GM12865 (cell line): ENCODE measurements at places on chromosomes 2 and 18.

DNA sequence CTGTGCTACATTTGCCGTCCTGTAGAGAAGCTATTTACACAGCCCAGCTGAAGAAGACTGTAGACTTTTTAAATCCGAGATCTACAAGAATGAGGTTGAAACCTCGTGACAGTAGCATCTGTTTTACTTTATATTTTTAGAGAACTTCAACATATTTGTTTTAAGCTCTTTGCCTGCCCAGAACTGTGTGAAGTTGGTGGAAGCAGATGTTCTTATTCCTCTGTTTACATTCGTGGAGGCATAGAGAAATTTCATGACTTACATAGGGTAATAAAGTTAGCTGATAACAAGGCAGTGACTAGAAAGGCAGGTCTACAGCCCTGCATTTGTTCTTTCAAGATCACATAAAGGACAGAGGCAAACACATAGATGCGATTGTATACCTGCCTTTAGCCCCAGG lies 47.0 kb upstream of the MAP3K20 start:
- no peak for DNase-seq

- DNase-seq, result no peak
These were observed 10.8 kb downstream of the IL36B start for GRCh38 chr2:113041871-113042270.

GRCh38 chr2:115946341-115946740 lies 1503.9 kb downstream of the DPP10 start:
- DNase-seq, result no peak

DNA sequence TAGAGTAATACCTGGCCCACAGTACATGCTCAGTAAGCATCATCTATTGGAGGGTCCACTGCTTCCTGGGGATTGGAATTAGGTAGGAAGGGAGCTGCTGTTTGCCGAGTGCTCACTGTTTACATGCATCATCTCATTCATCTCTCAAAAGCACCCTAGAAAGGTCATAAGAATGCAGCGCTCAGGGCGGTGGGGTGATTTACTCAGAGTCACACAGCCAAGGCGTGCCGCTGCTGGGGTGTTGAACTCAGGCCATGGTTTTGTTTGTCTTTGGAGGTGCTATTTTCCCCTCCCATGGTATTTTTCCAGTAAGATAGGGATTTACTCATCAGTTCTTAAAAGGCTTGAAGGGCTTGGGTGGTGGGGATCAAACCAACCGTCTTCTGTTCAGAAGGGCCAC lies 227.5 kb downstream of the LDLRAD4 start:
- no peak for DNase-seq

DNA sequence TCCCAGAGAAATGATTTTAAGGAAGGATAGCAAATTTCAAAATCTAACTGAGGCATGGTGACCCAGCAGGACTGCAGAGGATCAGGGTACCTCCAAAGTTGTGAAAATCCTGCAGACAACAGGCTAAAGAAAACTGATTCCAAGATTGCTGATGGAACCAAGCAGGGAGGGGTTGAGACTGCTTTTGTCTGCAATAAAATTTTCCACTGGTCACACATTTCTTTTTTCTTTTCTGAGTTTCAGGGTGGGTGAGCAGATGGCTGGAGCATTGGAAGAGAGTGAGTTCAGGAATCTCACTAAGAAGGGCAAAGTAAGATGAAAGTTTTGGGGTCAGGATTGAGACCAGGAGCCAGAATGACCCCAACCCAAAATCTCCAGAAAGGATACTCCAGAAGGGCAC lies 321.0 kb downstream of the TNS1 start:
- DNase-seq, result no peak

GRCh38 chr2:109654326-109655050 lies 40.3 kb downstream of the SOWAHC start:
- no peak for DNase-seq

DNA sequence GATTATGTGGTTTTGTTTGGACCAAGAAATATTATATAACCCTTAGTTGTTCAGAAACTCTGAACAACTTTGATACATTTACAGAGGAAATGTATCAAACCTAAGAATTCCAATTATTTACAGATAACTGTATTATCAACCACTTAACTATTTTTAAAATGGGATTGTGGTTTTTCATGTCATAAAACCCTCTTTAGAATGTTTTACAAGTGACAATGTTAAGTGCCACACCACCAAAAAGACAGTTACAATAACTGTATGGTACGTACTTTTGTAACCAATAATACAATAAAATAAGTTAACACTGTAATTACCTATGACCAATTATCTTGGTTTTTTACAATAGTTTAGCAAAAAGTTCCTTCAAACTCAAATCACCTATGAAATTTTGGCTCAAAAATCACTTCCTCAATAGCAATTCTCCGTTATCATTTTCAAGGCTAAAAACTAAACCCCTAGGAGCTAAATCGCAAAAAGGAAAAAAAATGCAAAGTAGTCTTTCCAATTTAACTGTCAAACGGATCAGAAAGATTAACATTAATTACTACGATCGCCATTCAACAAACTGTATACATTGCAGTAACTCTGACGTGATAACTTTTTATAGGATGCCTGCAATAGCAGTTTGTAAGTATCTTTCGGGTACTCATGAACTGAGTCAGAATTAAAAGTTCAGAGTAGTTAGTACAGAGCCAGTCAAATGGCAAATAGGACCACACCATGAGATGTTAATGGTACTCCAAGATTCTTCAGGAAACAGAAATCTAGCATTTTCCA lies 1.5 kb downstream of the ROCK1 start:
- DNase-seq, result no peak

GRCh38 chr2:196239622-196240587 lies 68.5 kb upstream of the STK17B start:
- DNase-seq, result peak; percentile 92

DNA sequence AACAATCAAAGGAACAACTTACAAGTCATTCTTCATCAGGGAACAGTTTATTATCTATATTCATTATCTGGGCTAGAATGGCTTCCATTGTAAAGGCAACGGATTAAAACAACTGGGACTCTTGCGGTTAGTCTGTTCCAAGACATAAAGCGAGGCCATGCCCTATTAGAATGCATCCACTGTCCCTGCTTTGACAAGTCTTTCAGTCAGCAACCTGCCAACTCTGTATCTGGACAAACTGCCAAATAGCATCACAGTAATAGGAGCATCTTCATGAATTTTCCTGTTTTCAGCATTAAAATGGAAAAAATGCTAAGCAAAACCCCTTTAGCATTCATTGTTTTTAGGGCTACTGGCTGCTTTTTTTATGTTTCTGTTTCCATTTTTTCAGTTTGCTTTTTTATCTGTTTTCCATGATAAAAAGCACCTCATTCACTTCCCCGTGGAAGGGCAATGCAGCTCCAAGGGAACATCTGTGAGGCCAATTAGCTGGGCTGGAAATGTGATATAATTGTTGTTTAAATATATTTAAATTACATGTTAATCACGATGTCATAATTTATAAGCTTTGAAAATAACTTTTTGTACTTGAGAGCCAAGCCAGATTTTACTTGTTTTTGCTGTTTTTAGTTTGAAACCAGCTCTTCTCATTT lies 834.3 kb downstream of the CPS1 start:
- DNase-seq, result no peak

GRCh38 chr2:120429586-120430500 lies 83.9 kb downstream of the INHBB start:
- no peak for DNase-seq

DNA sequence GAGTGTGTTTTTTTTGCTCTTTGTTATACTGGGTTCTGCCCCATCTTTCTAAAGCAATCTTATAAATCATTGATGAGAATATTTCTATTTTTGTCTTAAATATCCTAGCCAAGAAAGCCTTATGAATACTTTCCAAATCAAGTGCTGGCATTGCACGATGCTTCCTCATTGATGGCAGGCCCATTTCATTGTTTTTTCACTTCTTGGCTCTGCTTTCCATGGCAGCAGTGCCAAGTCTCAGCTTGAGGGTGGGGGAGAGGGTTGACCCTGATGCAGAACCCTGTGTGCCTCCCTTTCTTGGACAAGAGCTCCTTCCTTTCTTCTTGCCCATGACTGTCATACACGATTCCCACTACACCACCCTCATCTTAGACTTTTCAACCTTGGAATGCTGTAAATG lies 16.7 kb upstream of the CELF4 start:
- no peak for DNase-seq
